ENCODE measurements at places on chromosomes 12 and 14. TPM values are rescaled to one million over a fixed set of nuclear protein-coding genes. Genes with fewer than 3 reads are reported as not detected.

DNA sequence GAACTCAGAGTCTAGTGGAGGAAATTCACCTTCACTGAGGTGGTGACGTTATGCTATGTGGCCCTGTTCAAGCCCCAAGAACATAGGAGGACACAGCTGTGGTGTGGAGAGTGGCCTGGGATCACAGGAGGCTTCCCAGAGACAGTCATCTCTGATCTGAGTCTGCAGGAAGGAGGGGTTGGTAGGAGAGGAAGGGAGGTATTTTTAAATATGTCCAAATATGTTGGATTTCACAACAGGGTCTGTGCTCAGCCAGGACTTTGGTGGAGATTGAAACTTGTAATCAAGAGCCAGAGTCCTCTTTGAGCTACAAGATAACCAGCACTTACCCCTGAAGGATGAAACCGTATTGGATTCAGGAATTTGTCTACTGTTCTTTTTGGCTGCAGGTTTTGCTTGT, 26.4 kb upstream of the MED13L start:
- H3K27ac ChIP-seq, result no peak overlapping the region
- no peak for DNase-seq
- H3K36me3 ChIP-seq, result no peaks in the 10 kb centered on the region
- peaks cover 14% of the 10 kb centered on the region for H3K4me1 ChIP-seq
- no peak overlapping the region for H3K4me3 ChIP-seq
- no peaks in the 10 kb centered on the region for H3K27me3 ChIP-seq

The ENDOU gene
- 0.14 TPM for polyA plus RNA-seq

The FAM90A1 gene
- 1.4 TPM for polyA plus RNA-seq

- no peak overlapping the region for H3K27ac ChIP-seq
- H3K4me3 ChIP-seq, result no peak overlapping the region
- peak; percentile 78 for DNase-seq
- H3K36me3 ChIP-seq, result no peaks in the 10 kb centered on the region
- H3K27me3 ChIP-seq, result no peaks in the 10 kb centered on the region
- H3K4me1 ChIP-seq, result no peaks in the 10 kb centered on the region
These were observed 456.7 kb upstream of the SEL1L start for GRCh38 chr14:81990312-81990761.

DNA sequence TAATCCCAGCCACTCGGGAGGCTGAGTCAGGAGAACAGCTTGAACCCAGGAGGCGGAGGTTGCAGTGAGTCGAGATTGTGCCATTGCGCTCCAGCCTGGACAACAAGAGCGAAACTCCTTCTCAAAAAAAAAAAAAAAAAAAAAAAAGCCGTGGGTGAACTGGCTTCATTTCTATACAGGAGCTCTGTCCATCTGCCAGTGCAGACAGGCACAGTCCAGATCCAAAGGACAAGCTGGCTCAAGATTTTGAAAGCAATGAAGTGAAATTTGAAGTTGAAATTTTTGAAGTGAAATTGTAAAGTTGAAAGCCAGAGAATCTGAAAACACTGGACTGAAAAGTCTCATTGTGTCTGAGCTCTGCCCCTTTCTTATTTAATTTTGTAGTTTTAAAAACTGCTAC, 134.7 kb downstream of the CALM1 start:
- no peaks in the 10 kb centered on the region for H3K36me3 ChIP-seq
- H3K4me3 ChIP-seq, result no peak overlapping the region
- DNase-seq, result no peak
- H3K4me1 ChIP-seq, result no peaks in the 10 kb centered on the region

The CACNA2D4 gene
- 1.5 TPM for polyA plus RNA-seq

GRCh38 chr12:121712461-121713256, at the start of gene TMEM120B:
TMEM120B (plus strand) TSS chr12:121712752; CDS start chr12:121712896, 144 bp downstream.
- no peaks in the 10 kb centered on the region for H3K36me3 ChIP-seq
- H3K4me1 ChIP-seq, result peaks cover 8% of the 10 kb centered on the region
- H3K27me3 ChIP-seq, result no peaks in the 10 kb centered on the region
- peak within 1 kb of the TSS; percentile 89 for H3K4me3 ChIP-seq

The PPP2R5C gene
- polyA plus RNA-seq, result 105 TPM

GRCh38 chr14:105398726-105399465, 558 bp downstream of the TEX22 start:
- DNase-seq, result no peak
- peak overlapping the region; percentile 86 for H3K4me3 ChIP-seq
- H3K4me1 ChIP-seq, result peaks cover 13% of the 10 kb centered on the region
- H3K27ac ChIP-seq, result peak overlapping the region; percentile 92
- no peaks in the 10 kb centered on the region for H3K27me3 ChIP-seq

DNA sequence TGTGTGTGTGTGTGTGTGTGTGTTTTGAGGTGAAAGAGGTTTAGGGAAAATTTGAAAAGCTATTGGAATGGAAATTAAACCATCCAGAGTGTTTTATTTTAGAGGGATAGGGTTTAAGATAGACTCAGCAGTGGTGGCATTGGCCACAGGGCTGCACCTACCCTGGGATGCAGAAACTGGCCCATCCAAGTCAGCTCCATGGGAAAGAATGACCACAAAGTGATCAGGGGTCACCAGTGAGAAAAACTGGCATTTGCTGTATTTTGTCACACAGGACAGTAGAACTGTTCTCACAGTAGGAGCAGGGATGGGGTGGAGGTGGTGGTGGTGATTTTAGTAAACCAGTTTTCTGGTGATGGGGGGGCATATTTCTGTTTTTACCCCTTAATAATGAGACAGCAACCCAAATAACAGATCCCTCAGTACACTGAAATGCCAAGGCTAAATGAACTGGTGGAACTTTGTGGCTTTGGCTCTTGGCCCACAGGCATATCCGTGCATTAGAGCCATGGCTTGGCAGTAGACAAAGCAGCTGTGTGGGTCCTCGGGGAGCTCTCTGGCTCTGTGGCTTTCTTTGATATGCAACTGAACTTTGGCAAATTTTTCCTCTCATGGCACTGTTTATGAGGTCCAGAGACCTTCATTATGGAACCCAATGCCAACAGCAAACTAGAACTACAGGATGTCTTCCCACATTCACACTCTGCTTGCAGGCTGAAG, 348.3 kb downstream of the ZFP36L1 start:
- no peaks in the 10 kb centered on the region for H3K4me1 ChIP-seq
- no peaks in the 10 kb centered on the region for H3K36me3 ChIP-seq
- no peak for DNase-seq
- H3K27me3 ChIP-seq, result no peaks in the 10 kb centered on the region

GRCh38 chr14:31969699-31970240, 107.3 kb upstream of the ARHGAP5 start:
- no peaks in the 10 kb centered on the region for H3K27me3 ChIP-seq
- no peak for DNase-seq
- H3K4me3 ChIP-seq, result no peak overlapping the region

DNA sequence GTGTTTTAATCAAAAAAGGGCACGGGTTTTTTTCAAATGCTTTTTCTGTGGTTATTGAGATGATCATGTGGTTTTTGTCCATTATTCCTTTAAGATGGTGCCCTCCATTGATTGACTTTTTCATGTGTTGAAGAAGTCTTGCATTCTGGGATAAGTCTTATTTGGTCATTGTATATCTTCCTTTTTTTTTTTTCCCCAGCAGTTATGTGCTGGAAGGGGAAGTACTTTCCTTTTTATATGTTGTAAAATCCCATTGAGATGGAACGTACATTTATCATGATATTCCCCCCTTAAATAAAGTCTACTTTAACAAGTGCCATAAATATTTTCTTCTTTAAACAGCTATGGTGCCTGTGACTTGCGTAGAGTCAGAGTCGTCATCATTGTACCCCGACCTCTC, 24.8 kb upstream of the MUCL1 start:
- no peak overlapping the region for H3K4me3 ChIP-seq
- H3K27ac ChIP-seq, result no peak overlapping the region
- no peak for DNase-seq
- no peaks in the 10 kb centered on the region for H3K4me1 ChIP-seq
- H3K27me3 ChIP-seq, result no peaks in the 10 kb centered on the region

GRCh38 chr14:68811171-68811570, 18.3 kb upstream of the ZFP36L1 start:
- H3K27ac ChIP-seq, result no peak overlapping the region
- peaks cover 67% of the 10 kb centered on the region for H3K4me1 ChIP-seq
- no peaks in the 10 kb centered on the region for H3K27me3 ChIP-seq

DNA sequence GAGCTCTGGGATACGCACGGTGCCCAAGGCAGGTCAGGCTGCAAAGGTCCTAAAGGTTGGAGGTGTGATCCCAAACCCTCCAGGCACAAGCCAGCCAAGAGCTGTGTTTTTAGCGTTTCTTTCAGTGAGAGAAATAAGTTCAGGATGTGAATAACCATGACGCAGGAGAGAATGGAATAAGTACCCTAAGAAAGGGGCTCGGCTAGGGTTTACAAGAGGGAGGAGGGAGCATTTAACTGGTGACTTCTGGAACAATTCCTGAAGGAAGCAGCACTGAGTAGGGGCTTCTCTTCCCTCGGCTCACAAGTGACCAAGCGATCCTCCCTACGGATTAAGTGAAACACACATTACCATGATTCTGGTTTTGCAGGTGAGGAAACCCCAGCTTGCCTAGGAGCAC, 29.4 kb downstream of the SSH1 start:
- peak overlapping the region; percentile 82 for H3K27ac ChIP-seq
- H3K36me3 ChIP-seq, result no peaks in the 10 kb centered on the region
- DNase-seq, result no peak
- no peaks in the 10 kb centered on the region for H3K27me3 ChIP-seq

- no peak for DNase-seq
- H3K27me3 ChIP-seq, result no peaks in the 10 kb centered on the region
- no peaks in the 10 kb centered on the region for H3K36me3 ChIP-seq
These were observed 52.9 kb upstream of the BCL2L14 start for GRCh38 chr12:12017798-12018197.

The NTF3 gene
- polyA plus RNA-seq, result 5.1 TPM

DNA sequence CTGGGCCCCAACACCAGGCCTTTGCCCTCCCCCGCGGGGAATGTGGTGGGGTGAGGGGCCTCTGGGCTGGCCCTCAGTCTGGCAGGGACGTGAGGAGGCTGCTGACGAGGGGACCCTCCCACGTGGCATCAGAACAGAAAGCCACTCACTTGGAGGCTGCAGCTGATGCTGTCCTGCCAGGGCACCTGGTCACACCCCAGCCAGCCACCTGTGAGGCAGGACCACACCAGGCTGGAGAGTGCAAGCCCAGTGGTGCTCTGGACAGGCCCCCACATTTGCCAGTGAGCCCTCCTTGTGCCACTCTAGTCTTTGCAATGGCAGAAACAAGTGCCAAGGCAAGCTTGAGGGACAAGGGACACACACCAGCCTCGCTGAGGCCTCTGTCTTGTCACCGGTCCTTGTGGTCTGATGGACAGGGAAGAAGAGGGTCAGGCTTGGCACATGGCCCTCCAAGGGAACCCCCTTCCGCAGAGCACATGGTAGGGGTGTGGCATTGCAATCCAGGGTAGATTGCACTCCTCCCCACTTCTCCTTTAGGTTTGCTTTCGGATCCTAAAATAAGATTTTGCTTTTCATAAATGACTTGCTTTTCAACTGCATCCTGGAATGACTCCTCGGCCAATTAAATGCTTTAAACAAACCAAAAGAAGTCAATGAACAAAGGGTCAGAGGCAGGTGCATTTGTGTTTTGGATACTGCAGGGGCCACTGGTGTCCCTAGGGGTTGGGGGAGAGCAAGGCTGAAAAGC, 53.7 kb downstream of the CCDC88C start:
- H3K27me3 ChIP-seq, result no peaks in the 10 kb centered on the region
- H3K4me1 ChIP-seq, result peaks cover 15% of the 10 kb centered on the region
- DNase-seq, result no peak
- no peaks in the 10 kb centered on the region for H3K36me3 ChIP-seq
- peak overlapping the region; percentile 53 for H3K27ac ChIP-seq
- H3K4me3 ChIP-seq, result no peak overlapping the region

The SSTR1 gene
- polyA plus RNA-seq, result 3.4 TPM

The KRT2 gene
- not detected for polyA plus RNA-seq

GRCh38 chr12:69130064-69130463, 109.3 kb upstream of the CPSF6 start:
- no peaks in the 10 kb centered on the region for H3K36me3 ChIP-seq
- peaks cover 5% of the 10 kb centered on the region for H3K4me1 ChIP-seq
- no peak overlapping the region for H3K27ac ChIP-seq
- no peaks in the 10 kb centered on the region for H3K27me3 ChIP-seq
- H3K4me3 ChIP-seq, result no peak overlapping the region
- no peak for DNase-seq

GRCh38 chr14:75418850-75419768, 8.7 kb upstream of the JDP2 start:
- no peaks in the 10 kb centered on the region for H3K36me3 ChIP-seq
- peak overlapping the region; percentile 24 for H3K27ac ChIP-seq
- peaks cover 14% of the 10 kb centered on the region for H3K4me1 ChIP-seq
- H3K4me3 ChIP-seq, result no peak overlapping the region

The CLECL1 gene
- polyA plus RNA-seq, result 0.30 TPM

GRCh38 chr12:47602949-47603558, 102.8 kb downstream of the RPAP3 start:
- H3K27me3 ChIP-seq, result no peaks in the 10 kb centered on the region
- no peak overlapping the region for H3K27ac ChIP-seq
- H3K36me3 ChIP-seq, result no peaks in the 10 kb centered on the region
- no peak for DNase-seq
- no peaks in the 10 kb centered on the region for H3K4me1 ChIP-seq
- H3K4me3 ChIP-seq, result no peak overlapping the region

The IAPP gene
- not detected for polyA plus RNA-seq

DNA sequence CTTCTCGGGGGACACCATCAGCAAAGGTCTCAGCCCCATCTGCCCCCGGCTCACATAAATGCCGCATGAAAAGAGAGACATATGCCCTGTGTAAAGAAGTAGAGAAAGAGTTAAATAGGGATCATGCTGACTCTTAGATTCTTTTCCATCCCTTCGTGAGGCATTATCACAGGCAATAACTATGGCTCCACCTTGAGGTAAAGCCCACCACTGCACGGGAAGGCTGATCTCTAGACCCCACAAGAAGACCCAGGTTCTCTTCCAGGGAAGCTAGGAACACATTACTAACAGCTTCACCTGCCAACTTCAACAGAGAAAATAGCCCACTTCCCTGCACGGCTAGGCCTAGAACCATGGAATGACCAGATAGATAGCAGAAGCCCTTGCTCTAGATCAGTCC, 14.1 kb upstream of the NOP2 start:
- H3K4me3 ChIP-seq, result no peak overlapping the region
- H3K27ac ChIP-seq, result no peak overlapping the region
- peaks cover 100% of the 10 kb centered on the region for H3K36me3 ChIP-seq
- no peaks in the 10 kb centered on the region for H3K4me1 ChIP-seq

The IQSEC3 gene
- polyA plus RNA-seq, result 4.6 TPM

- no peaks in the 10 kb centered on the region for H3K36me3 ChIP-seq
- H3K27me3 ChIP-seq, result no peaks in the 10 kb centered on the region
- H3K27ac ChIP-seq, result no peak overlapping the region
- no peak for DNase-seq
- H3K4me3 ChIP-seq, result no peak overlapping the region
These were observed 249.2 kb upstream of the PWP1 start for GRCh38 chr12:107436376-107436775.

The ADAMTS20 gene
- 0.10 TPM for polyA plus RNA-seq

GRCh38 chr12:129076441-129077320, 223.4 kb downstream of the GLT1D1 start:
- H3K27ac ChIP-seq, result no peak overlapping the region
- H3K4me1 ChIP-seq, result no peaks in the 10 kb centered on the region
- H3K4me3 ChIP-seq, result no peak overlapping the region
- no peaks in the 10 kb centered on the region for H3K27me3 ChIP-seq
- H3K36me3 ChIP-seq, result no peaks in the 10 kb centered on the region
- DNase-seq, result no peak
